ENCODE measurements at places on chromosomes 12 and 14.

- DNase-seq = no peak
Observed at GRCh38 chr12:108305520-108305919, 33.6 kb downstream of the CMKLR1 start.

DNA sequence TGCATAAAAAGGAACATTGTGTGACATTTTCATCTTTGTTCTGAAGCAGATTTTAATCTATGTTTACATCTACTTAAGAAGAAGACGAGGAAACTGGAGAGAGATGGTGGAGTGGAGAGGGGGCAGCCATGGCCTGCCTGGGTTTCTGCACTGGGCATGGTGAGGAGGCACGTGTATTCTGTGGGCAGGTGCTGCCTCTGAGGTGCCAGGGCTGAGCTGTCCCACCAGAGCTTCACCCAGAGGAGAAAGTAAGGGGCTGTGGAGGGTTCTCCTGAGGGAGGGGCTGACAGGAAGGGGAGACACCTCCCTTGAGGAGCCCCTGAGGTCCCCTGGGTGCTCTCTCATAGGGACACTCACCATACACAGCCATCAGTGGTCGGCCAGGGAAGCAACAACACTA lies 372.4 kb upstream of the OR4E1 start:
- DNase-seq = no peak

DNA sequence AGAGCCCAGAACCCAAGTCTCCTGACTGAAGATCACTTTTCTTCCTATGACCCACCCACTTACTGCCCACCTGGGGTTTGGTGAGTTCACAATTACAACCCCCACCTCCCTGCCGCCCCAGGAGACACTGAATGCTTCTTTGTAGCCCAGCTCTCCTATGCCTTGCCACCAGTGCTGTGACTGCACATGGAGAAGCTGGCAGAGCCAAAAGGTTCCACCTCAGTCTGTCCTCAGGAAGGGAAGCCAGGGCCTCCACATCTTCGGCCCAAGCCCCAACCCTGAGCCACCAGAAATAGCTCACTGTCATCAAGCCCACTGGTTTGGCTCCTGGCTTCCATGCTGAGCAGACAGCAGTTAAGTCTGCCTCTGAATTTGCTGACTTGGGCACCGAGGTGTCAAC lies 25.6 kb downstream of the OTUB2 start:
- DNase-seq = no peak

- DNase-seq = no peak
Observed at GRCh38 chr14:44626423-44626822, 119.3 kb upstream of the FSCB start.

- DNase-seq = no peak
Observed at GRCh38 chr12:73902260-73902659, 635.4 kb upstream of the ATXN7L3B start.

GRCh38 chr14:42421377-42422078 lies 814.9 kb downstream of the LRFN5 start:
- DNase-seq = no peak

GRCh38 chr14:100159094-100159864 lies at the start of gene DEGS2:
DEGS2 (minus strand) TSS chr14:100159645; CDS start chr14:100159587, 58 bp downstream.
- DNase-seq = peak; percentile 58

DNA sequence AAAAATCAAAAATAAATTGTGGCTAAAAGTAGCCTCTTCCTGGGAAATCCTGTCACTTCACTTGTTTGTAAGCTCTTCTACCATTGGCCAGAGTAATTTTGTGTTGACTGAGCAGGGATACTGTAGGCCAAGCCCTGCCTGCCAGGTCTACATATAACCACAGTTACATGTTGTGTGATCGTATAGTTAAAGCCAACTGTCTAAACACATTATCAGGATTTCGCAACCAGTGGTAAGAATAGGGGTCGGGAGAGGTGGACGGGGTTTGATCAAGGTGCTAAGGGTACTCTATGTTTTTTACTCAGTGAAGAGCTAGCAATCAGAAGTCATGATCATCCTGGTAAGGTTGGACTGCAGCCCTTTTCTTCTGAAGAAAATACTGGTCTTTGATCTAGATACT lies 13.4 kb downstream of the ANKRD13A start:
- no peak for DNase-seq

- peak; percentile 64 for DNase-seq
Observed at GRCh38 chr12:57519796-57520052, 590 bp downstream of the DDIT3 start.

DNA sequence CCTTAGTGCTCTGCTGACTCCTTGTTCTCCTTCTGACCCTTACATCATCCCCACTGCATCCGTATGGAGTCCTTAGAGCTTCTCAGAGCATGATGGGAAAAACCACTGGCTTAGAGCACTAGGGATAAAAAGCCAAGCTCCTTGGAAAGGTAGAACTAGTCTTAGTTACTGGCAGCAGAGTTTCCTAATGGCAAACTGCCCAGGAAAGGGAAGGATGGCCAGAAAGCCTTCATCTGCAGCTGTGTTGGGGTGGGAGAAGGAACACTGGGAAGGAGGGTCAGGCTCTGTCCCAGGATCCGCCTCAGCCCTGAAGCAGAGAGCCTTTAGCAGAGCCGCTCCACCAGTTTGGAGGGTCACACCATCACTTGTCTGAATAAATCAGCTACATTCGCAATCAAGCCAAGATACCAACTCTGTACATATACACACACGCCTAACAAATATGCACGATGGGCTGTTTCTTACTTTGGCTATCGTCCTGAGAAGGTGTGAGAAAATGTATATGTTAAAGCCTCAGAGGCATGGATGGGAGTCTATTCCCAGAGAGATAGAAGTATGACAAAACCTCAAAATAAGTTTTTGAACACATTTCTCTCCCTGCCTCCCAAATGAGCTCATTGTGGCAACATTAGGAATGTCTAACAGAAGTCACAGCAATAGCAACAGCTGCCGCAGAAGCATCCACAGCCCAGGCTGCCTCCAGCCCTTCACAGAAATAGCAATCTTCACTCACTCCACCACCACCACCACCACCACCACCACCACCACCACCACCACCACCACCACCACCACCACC lies 18.6 kb upstream of the GALNT8 start:
- no peak for DNase-seq

DNA sequence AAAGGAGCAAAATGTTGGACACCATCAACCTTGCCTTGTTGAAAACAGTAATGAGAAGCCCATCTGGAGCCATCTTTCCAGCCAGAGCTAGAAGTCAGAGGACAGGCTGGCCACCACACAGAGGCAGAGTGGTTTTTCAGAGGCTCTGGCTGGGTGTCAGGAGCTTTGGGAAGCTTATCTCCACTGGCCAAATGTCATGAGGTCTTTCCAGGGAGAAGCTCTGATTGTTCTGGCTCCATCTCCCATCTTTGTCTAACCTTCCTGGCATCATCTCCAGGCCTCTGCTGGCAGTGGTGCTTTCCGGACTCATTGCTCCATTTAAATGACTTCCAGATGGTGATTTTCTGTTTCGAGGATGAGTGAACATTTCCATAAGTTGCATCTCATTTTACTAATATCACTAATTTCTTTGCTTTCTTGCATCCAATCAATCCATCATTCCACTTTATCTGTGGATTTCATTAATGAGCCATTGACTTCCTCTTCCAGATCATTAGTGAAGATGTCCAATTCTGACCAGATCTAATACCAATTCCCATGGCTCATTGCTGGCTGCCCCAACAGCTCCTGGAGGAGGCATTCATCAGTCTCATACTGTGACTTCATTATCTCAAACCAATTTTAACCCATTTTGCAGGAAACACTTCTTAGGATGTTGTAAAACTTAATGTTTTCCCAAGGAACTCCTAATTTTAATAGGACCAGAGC lies 35.3 kb upstream of the TMTC1 start:
- DNase-seq = no peak

- DNase-seq = no peak
Observed at GRCh38 chr12:77133566-77133965, 68.2 kb upstream of the E2F7 start.

DNA sequence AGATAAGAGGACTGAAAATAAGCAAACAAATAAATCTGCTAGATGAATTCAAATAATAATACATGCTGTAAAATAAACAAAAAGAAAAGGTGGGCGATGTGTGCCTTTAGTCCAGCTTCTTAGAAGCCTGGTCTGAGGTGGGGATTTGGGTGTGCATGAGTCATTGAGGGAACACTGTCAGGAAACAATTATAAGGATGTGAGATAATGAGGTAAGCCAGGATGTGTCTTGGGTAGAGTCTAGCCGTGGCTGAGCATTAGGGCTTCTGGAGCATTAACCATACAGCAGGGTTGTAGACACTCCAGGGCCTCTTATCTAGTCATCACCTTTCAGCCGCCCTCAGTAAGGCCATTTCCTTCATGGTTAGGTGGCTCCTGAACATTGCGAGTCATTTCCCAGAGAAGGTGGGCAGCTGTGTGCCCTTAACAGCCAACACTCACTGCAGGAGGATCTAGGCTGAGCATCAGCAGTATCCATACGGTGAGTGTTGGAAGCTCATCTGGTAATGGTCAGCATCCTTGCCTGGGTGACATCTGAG lies 405.6 kb downstream of the GLT1D1 start:
- no peak for DNase-seq

DNA sequence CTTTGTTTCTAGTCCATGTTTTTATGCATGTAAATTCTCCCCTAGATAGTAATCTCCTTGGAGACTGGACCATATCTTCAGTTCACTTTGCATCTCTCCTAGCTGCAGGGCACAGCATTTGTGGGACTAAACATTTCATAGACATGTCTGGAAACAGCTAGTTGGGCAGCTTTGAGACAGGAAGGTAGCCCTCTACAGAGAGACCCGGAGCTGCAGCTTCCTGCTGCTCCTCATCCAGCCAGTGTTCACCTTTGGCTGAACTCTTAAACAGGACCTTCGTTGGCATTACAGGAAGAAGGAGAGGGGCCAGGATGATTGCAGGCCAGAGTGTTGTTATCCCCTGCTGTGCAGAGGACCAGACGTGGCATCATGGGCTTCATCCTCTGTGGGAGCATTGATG lies 52.9 kb downstream of the GNS start:
- DNase-seq = no peak

- no peak for DNase-seq
Observed at GRCh38 chr12:100868487-100868886, 73.9 kb downstream of the ANO4 start.

GRCh38 chr14:34539407-34540180 lies at the start of gene EAPP:
EAPP (minus strand) TSS chr14:34539701; CDS start chr14:34539628, 73 bp downstream.
- peak; percentile 96 for DNase-seq

Data from stimulated activated naive CD8-positive, alpha-beta T cell treated with anti-CD3 and anti-CD28 coated beads, Interleukin-15, amount 100 ng/mL, for 72 hours (primary cell).